ENCODE measurements at places on chromosomes 2 and 18.

- DNase-seq = no peak
Observed at GRCh38 chr2:100742277-100743254, 77.4 kb upstream of the NPAS2 start.

DNA sequence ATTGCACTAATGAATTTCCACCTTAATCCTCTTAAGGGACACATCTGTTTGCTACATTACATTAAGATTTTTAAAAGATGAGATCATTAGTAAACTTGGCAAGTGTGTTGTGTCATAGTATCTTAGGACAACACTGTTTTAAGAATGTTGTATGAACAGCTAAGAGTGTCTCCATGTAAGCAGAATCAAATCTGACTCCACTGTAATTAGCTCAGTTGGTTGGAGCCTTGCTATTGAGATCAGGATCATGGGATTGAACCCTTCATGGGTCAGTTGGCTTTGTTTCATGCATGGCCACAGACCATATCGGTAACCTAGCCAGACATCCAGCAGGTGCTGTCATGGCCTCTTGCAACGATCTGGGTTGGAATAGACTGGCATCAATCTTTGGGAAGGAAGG lies 5.2 kb downstream of the FHOD3 start:
- no peak for DNase-seq

DNA sequence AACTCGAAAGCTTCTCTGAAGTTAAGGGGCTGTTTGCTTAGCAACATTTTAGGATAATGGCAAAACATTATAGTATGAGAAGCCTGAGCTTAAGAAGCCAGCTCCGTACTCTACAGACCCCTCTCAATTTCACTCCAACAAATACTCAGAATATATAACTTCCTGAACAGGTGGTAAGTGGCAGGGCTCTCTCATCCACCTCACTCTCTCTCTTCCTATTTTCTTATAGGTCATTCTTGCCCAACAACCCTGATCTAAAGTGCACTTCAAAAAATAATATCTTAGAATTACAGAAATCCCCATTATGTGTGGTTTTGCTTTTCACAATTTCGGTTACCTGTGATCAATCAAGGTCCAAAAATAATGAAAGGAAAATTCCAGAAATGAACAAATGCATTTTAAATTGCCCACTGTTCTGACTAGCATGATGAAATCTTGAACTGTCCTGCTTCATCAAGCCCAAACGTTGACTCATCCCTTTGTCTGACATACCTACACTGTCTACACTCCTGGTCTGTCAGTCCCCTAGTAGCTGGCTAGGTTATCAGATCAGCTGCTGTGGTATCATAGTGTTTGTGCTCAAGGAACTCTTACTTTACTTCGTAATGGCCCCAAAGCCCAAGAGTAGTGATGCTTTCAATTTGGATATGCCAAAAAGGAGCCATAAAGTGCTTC lies 122.8 kb upstream of the COL5A2 start:
- no peak for DNase-seq

GRCh38 chr2:241081190-241081642 lies 20.9 kb downstream of the MTERF4 start:
- DNase-seq = no peak

- no peak for DNase-seq
Observed at GRCh38 chr18:24659827-24660720, 199.6 kb downstream of the HRH4 start.

- no peak for DNase-seq
Observed at GRCh38 chr2:138440759-138441158, 60.8 kb upstream of the SPOPL start.

GRCh38 chr2:222864296-222864695 lies 3.5 kb downstream of the ACSL3 start:
- no peak for DNase-seq

GRCh38 chr2:146209842-146210275 lies 1635.0 kb upstream of the ACVR2A start:
- DNase-seq = no peak

DNA sequence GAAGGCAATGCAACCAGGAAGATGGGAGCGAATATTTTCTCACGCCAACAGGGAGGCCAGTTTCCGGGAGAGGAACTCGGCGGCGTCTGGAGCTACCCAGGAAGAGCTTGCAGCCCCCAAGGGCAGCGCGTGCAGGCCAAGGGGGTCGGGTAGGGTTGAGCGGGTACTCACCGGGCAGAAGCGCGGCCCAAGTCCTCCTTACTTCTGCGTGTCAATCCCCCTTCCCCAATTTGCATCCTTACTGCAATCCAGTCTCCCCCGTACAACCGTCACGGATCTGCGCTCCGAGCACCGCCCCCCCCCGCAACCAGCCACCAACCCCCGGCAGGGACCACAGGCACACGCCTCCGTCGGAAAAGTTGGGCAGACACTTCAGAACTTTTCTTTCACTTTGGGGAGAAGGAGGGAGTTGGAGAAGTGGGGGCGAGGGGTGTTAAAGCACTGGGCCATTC lies 1.3 kb downstream of the ATP8B1 start:
- DNase-seq = no peak

DNA sequence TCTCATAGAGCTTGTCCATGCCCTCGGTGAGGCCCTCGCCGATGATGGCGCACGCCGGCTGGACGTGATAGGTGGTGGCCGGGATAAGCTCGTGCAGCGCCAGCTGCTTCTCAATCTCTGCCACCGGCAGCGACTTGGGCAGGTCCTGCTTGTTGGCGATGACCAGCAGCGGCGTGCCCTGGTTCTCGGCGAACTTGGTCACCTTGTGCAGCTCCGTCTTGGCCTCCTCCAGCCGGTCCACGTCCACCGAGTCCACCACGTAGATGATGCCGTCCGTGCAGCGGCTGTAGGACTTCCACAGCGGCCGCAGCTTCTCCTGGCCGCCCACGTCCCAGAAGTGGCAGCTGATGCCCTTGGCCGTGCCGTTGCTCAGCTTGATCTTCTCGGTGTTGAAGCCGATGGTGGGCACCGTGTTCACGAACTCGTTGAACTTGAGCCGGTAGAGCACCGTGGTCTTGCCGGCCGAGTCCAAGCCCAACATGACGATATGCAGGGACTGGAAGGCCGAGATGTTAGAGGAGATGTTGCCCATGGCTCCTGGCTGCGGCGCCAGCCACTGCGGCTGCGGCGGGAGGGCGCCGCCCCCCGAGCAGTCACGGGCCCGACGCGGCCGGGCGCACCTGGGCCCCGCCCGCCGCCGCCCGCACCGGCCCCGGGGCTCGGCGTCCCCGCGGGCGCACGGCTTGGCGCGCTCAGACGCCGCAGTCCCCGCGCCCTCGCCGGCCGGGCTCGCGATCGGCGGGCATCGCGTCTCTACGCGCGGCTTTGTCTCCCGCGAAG lies 636 bp downstream of the ARL4C start:
- DNase-seq = no peak

DNA sequence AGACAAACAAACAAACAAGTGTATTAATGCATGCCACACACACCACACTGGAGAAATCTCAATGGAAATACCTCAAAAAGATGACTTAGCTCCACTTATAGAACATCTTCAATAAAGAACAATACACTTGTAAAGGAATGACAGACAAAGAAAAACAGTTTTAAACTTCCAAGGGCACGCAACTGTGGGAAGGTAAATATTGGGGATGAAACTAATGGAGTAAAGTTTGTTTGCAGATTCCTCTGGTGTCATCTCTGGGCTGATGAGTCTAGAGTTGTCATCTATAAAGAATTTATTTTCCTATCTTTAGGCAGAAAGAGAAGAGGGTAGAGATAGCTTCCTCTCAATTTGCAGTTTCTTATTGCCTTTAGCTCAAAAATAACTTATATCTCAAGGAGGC lies 144.0 kb upstream of the ZC3H15 start:
- DNase-seq = no peak

- no peak for DNase-seq
Observed at GRCh38 chr2:45577441-45577840, 33.6 kb downstream of the SRBD1 start.

GRCh38 chr2:37191253-37191652 lies 2.8 kb upstream of the SULT6B1 start:
- DNase-seq = no peak

- DNase-seq = no peak
Observed at GRCh38 chr2:188765522-188766470, 208.4 kb upstream of the COL3A1 start.

GRCh38 chr2:116132833-116133232 lies 1681.7 kb upstream of the DDX18 start:
- DNase-seq = no peak

- DNase-seq = no peak
Observed at GRCh38 chr2:71965530-71965929, 182.1 kb downstream of the CYP26B1 start.

DNA sequence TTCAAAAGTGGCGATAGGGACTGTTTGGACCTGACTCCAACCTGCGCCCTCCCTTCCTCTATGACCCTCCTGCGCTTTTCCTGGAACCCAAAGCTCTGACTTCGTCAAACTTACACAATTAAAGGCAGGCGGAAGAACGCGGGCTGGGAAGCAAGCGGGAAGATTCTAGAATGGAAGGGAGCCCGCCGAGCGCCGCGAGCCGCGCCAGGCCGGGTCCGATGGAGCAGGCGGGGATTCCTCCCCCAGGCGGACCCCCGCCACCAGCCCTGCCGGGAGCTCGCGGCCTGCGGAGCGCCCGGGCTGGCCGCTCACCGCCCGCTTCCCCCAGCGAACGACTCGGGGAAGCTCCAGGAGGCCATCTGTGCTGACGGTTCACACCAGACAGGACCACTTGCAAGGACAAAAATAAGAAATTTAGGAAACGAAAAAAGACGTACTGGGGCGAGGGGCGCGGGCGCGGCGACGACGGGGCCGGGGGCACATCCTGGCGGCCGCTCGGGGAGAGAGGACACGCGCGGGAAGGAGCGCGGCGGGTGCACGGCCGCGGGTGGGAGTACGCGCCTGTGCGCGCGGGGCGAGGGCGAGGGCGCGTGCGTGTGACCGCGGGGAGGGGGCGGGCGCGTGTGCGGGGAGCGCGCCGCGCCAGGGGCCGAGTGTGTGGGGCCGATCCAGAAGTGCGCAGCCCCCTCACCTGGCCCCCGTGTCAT lies 1.1 kb upstream of the SALL3 start:
- DNase-seq = no peak

- DNase-seq = no peak
Observed at GRCh38 chr2:192877159-192877558, 682.4 kb upstream of the TMEFF2 start.

- DNase-seq = no peak
Observed at GRCh38 chr2:39476524-39476923, 39.4 kb upstream of the MAP4K3 start.

GRCh38 chr2:18820966-18821365 lies 231.6 kb upstream of the NT5C1B start:
- no peak for DNase-seq

- DNase-seq = no peak
Observed at GRCh38 chr2:173571021-173571821, 216.5 kb downstream of the CDCA7 start.

- no peak for DNase-seq
Observed at GRCh38 chr2:232420463-232421188, 14.0 kb downstream of the ALPG start.

DNA sequence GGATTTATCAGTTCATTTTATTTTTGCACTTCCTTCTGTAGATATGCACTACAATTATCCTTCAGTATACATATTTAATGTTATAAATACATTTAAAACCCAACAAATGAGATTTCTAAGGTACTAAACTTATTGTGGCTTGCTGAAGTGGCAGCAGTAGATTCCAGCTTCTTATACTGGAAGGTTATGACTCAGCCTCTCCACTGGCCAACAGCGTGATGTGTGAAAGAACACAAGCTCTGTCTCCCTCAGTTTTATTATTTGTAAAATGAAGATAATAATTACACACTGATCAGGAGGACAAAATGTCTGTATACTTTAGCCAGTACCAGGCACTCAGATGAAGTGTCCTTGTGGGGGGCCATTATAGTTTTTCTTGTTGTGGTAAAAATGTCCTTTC lies 1147.1 kb downstream of the CNTNAP5 start:
- no peak for DNase-seq

DNA sequence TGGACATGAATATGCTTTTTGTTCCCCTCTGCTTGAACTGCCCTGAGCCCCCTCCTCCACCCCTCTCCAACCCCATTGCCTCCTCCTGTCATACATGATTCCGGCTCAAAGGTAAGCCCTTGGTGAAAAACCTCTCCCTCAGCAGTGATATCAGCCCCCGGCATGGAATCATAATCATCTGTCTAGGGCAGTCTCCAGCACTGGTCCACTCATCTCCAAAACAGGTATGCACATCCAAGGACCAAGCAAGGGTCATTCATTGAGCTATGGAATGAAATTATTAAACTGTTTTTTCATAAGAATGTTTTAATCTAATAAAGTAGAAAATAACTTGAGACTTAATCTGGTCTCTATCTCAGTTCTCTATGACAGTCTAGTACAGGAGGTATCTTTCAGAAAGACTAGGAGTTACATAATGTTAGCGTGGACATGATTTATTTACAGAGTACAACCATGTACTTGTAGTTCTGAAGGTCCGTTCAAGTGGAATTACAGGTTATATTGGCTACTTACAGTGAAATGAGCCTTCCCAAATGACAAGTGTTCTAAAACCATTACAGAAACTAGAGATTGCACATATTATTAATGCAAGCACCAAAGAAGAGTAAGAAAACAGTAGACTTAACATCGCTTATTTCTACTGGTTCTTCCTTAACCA lies 75.2 kb downstream of the ACVR1 start:
- DNase-seq = no peak

- no peak for DNase-seq
Observed at GRCh38 chr2:112276954-112277353, 1.6 kb downstream of the ZC3H6 start.

- DNase-seq = no peak
Observed at GRCh38 chr2:102256276-102256675, 55.1 kb upstream of the IL1RL1 start.

GRCh38 chr18:6994056-6994770 lies 123.4 kb downstream of the LAMA1 start:
- DNase-seq = no peak

DNA sequence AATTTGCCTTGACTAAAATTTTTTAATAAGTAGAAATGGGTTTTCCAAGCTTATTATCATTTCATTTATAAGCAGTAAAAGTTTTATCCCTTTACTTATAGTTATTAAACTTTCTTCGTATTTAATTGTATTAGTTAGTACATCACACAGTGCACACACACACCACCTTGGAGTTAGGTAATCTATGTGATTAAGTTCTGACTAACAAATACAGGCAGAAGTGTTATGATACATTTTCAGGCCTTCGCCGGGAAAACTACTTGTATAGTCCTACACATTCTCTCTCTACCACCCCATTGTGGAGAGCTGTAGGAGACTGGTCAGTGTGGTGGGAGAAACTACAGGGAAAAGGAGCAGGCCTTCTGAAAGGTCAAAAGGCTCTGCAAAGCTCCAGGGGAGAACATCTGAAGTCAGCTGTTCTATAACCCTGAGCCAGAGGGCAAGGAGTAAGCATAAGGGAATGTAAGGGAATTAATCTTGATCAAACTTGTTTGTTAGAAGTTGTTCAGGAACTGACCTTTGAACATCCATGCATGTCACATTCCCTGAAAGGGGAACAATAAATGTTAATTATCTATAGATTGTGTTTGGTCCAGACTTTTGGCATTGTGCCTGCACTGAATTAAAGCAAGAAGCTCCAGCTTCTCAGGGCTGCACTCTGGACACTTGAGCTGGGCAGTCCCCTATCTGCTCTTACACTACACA lies 231.7 kb downstream of the FSIP2 start:
- DNase-seq = no peak

GRCh38 chr2:98149333-98149697 lies 62.3 kb downstream of the VWA3B start:
- no peak for DNase-seq

- DNase-seq = no peak
Observed at GRCh38 chr18:74476140-74476539, 19.0 kb upstream of the DIPK1C start.

- DNase-seq = no peak
Observed at GRCh38 chr18:11994703-11995444, 13.6 kb downstream of the IMPA2 start.

All from stimulated activated CD4-positive, alpha-beta T cell treated with anti-CD3 and anti-CD28 coated beads, Interleukin-1b, Interleukin-23, amount 100 ng/mL, for 24 hours (primary cell).